ENCODE measurements at places on chromosomes 16 and 17. TPM values are rescaled to one million over a fixed set of nuclear protein-coding genes. Genes with fewer than 3 reads are reported as not detected.

MAPT gene
- 0.13 TPM for total RNA-seq

TAT gene
- total RNA-seq, result not detected

SLC6A2 gene
- total RNA-seq, result not detected

TPSB2 gene
- total RNA-seq, result not detected

MILR1 gene
- 0.32 TPM for total RNA-seq

HEATR9 gene
- not detected for total RNA-seq

MEIOC gene
- total RNA-seq, result not detected

ABCC11 gene
- total RNA-seq, result 0.12 TPM

SAT2 gene
- total RNA-seq, result 45.7 TPM

SLC52A1 gene
- not detected for total RNA-seq

PAGR1 gene
- total RNA-seq, result 19.4 TPM

TBCD gene
- total RNA-seq, result 48.4 TPM

DNA sequence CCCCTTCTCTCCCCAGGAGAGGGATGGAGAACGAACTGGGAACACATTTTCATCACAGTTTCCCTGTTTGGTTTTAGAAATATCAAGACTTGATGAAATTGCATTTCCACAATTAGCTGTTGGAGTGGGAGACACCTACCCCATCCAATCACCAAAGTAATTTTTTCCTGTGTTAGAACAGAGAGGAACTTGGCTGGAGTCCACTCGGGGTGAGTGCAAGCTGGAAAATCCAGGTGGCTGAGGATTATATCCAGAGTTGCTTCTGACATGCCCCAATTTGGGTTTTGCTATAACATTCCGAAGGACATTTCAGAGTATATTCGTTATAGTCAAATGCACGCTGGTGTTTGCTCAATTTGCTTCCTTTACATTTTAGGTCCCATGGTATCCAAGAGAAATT is 231.8 kb downstream of the C16orf95 start:
- no peak for DNase-seq

- no peak for DNase-seq
Observed at GRCh38 chr17:41347869-41348760, 2.5 kb downstream of the KRT33A start.

GRCh38 chr16:15827709-15828343 is 29.0 kb downstream of the MYH11 start:
- DNase-seq, result no peak

DNA sequence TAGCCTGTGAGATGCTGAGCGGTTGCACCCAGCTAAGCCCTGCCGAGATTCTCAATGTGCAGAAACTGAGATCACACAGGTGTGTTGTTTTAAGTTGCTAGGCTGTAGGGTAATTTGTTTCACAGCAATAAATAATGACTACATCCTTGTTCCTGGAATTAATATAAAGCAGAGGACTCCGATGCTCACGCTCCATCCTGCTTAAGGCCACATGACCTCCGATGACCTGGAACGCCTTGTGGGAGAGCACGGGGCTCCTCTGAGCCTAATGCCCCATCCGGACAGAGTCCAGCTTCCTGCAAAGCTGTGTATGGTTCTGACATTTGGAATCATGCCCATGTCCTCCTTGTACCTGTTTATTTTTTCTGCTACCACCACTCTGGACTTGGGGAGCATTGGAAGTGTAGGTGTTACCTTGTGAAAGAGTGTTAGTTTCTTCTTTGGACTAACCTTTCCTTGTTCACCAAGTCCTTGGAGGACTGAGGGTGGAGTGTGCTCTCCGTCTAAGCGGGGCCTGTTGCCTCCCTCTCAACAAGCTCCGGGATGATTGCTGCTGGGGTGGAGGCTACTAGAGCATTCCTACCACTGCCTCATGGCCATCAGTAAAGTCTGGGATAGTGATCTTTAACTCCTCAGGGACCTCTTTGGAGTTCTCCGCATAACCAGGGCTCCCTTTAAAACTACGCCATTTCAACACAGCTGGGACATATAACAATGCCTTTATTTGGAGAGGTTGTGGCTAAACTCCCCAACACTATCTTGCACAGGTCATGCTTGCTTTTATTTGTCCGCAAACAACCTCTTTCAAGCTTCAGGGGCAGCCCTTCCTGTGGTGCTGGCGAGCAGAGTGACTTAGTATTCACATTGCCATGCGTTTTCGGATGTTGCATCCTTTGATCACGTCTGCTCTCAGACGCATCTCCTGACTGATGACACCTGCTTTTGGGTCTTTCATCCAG is 125.4 kb downstream of the IRX3 start:
- DNase-seq, result no peak

DNA sequence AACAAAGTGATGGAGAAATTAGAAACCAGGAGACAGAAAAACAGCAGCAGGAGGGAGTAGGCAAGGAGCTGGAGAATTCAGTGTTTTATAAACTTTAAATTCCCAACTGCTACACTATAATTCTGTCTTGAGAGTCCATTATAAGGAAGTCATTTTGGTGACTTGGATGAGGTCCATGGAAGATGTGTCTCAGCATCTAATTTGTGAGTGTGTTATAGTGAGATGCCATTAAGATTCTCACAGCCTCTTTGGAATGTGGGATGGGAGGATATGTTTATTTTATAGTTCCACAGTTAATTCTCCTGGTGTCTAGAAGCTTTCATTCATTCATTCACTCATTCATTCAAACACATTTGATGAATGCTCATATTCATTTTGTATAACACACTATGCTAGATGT is 206.0 kb upstream of the MYOCD start:
- DNase-seq, result peak; percentile 16

- DNase-seq, result no peak
Observed at GRCh38 chr17:19723964-19724363, 7.6 kb upstream of the SLC47A2 start.

GRCh38 chr17:38571833-38572668 is 33.7 kb downstream of the SRCIN1 start:
- DNase-seq, result no peak

DNA sequence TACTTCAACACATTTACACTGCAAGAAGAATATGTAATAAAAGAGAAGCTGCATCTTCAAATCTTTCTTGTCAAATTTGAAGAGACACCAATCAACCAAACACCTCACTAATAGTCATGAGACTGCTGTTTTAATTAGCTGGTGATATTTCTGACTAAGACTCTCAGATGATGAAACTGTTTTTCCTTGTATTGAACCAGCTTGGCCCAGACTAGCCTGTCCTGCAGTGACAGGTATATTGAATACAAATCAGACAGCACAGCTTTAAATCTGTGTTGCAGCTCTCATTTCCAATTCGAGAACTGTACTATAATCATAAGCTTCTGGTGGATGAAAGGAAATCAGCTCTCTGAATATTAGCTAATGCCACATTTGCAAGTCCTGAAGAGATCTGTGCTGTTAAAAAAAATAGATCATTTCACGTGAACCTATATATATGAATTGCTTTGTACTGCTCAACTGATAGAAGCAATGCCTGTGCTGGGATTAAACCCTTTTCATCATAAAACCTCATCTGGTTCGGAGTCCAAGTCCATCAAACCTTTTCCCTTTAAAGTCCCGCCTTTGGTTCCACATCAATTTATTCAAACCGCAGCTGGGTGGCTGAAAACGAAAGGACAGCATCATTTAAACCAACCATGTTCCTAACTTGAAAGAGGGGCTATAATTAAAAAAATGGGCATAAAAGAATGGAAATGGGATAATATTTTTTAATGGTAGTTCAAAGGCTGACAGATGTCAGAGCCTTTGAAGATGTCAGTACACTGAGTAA is 306.2 kb downstream of the CEP112 start:
- DNase-seq, result no peak

DNA sequence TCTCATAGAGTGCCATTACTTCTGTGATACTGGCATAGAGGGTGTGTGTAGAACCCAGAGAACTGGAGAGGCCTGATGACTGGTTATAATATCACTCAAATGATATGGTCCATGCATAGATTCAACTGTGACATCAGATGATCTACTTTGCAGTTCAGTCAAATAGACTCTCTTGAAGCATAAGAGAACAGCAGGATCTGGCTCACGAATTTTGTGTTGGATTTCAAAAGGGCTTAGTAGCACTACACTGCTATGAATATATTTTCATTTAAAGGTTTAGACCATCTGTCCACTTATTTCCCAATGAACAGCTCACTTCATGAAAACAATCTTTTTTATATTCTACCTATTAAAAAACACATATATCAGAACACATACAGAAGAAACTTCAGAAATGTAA is 119.7 kb downstream of the KIF2B start:
- no peak for DNase-seq

GRCh38 chr16:57698812-57699405 is 4.3 kb downstream of the DRC7 start:
- DNase-seq, result no peak

- no peak for DNase-seq
Observed at GRCh38 chr16:50992350-50993032, 158.6 kb downstream of the SALL1 start.

GRCh38 chr16:266258-267164 is 9.2 kb downstream of the RGS11 start:
- DNase-seq, result no peak

DNA sequence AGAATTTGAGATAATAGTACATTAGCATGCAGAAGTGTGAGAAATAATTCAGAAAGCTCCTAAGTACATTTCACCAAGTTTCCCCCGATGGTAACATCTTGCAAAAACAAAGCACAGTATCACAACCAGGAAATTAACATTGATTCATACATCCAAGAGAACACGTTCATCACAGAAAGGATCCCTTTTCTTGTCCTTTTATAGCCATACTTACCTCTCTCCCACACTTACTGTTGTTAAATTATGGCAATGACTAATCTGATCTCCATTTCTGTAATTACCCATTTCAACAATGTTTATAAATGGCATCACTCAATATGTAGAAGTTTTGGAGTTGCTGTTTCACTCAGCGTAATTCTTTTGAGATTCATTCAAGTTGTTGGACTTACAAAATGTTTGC is 1260.0 kb downstream of the CDH8 start:
- DNase-seq, result no peak

GRCh38 chr17:61064087-61064951 is 335.3 kb upstream of the TBX2 start:
- DNase-seq, result no peak

GRCh38 chr17:47745037-47745380 is 12.0 kb downstream of the TBX21 start:
- DNase-seq, result no peak

GRCh38 chr16:90044111-90044551 is 24.9 kb upstream of the DBNDD1 start:
- no peak for DNase-seq

- no peak for DNase-seq
Observed at GRCh38 chr17:284676-285355, 67.8 kb downstream of the RPH3AL start.

- DNase-seq, result no peak
Observed at GRCh38 chr17:45022288-45022648, 29.2 kb downstream of the DCAKD start.

GRCh38 chr17:978103-979093 is 1.2 kb downstream of the NXN start:
- DNase-seq, result peak; percentile 25

DNA sequence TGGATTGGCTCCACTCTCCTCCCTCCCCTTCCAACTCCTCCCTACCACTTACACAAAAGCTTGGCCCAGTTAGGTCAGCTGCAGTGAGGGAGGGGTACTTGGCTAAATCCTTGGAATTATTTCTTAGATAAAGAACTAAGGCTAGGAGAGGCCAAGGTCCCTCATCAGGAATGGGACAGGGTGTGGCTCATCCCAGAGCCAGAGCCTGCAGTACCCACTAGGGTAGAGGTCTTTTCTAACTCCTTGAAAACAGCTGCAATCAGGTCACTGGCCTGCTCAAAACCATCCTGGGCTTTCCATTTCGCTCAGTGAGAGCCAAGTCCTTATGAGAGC is 1.9 kb upstream of the SLC46A1 start:
- no peak for DNase-seq

DNA sequence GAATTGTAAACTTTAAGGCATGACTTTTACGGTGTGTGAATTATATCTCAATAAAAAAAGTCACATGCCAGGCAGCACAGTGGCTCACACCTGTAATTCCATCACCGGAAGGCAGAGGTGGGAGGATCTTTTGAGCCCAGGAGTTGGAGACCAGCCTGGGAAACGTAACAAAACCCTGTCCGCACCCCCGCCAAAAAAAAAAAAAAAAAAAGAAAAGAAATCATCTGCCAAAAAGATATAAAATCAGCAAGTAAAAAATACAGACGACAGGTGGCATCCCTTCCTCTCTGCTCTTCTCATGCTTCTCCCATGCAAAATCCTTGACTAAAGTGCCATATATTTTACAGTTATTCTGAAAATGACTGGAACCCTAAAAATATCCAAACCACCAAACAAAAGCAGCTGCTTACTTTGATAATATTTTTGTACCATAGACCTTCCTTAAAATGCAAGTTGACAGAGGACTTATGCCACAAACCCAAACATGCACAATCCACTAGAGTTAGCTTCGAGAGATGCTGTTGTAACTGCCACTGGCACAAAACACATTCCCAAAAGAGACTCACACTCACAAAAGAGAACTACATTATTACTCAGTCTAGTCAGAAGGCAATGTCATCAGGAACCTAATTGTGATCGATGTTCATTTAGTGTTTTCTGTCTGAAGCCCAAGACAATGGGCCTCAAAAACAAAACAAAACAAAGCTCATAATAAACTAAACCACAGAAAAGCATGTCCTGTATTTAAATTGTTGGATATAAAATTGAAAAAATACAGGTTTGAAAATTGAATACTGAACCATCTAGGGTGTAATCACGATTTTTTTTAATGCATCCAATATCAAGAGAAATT is 2.4 kb downstream of the CRLF3 start:
- DNase-seq, result no peak

GRCh38 chr17:38564869-38565268 is 40.9 kb downstream of the SRCIN1 start:
- no peak for DNase-seq

- DNase-seq, result no peak
Observed at GRCh38 chr17:65633988-65634387, 72.5 kb upstream of the AXIN2 start.

- DNase-seq, result peak; percentile 47
Observed at GRCh38 chr16:67865318-67865717, 7.5 kb upstream of the EDC4 start.

GRCh38 chr16:871562-872345 is 71.2 kb upstream of the GNG13 start:
- DNase-seq, result no peak

GRCh38 chr17:82497483-82498405 is 21.8 kb upstream of the FOXK2 start:
- DNase-seq, result peak; percentile 56

Measured in HFFc6 (cell line).